ENCODE measurements at places on chromosomes 5 and 9.

DNA sequence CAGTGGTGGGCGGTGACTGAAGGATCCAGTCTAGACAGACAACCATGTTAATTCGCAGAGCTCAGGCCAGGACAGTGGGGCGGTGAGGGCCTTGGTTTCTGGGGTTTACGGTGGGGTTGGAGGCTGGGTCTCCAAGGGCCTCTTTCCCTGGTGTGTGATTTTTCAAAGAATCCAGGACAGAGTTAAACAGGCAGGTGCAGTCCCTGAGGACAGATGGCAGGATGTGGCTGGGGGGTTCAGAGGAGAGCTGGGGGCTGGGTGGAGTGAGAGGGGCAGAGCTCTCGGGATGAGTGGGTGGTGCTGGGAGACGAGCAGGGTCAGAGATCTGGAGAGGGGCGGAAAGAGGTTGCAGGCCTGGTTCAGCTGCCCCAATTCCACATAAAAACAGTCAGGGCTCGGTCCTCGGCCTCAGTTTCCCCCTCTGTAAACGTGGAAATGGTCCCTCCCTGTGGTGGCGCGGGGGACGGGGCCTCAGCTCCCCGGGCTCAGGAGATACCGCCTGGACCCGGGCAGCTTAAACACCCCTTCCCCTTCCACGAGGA, 145.9 kb downstream of the GAPVD1 start:
- DNase-seq: no peak

DNA sequence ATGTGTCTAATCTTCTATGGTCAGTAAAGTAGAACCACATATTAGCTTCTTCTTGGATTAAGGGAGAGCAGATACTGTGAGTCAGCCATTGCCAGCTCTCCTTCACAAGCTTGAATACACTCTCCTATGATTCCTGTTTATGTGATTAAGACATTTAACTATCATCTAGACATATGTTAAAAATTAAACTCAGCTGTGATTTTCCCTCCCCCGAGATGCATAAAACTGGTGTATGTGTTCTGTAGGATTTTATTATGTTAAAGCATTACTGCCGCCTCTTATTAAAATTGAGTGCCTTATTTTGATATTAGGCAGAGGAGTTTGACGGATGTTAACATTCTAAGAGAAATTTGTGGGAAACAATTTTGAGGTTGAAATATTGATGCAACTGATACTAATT, 114.6 kb downstream of the ACTBL2 start:
- DNase-seq: no peak

GRCh38 chr9:112925058-112925641, 34.5 kb upstream of the SLC46A2 start:
- peak; percentile 69 for DNase-seq

- DNase-seq: no peak
Observed at GRCh38 chr5:147466360-147466980, 43.4 kb downstream of the DPYSL3 start.

DNA sequence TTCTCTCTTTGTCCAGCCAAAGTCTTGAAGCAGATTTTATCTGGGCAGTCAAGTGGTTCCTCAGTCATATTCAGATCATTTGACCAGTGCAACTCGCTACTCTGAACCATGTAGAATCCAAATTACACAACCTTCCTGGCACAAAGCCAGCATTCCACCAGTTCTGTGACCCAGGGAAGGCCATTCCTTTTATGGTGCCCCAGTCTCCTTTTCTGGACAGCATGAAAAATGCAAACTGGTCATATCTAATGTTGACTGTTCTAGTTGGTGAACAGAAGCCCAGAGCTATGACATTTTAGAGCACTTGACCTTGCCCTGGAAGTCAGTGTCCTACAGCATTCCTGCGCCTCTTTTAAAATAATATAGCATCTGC, 364.6 kb downstream of the BRINP1 start:
- DNase-seq: no peak

DNA sequence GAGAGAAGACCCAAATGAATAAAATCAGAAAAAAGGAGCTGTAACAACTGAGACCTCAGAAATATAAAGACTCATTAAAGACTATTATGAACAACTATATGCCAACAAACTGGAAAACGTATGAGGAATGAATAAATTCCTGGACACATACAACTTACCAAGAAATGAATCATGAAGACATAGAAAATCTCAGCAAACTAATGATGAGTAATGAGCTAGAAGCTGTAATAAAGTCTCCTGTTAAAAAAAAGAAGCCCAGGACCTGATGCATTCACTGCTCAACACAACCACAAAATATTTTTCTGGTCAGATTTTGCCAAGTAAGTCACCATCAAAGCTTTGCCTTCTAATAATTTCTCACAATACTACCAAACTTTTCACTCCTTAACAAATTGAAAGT, 666.7 kb downstream of the LRRC70 start:
- DNase-seq: no peak

DNA sequence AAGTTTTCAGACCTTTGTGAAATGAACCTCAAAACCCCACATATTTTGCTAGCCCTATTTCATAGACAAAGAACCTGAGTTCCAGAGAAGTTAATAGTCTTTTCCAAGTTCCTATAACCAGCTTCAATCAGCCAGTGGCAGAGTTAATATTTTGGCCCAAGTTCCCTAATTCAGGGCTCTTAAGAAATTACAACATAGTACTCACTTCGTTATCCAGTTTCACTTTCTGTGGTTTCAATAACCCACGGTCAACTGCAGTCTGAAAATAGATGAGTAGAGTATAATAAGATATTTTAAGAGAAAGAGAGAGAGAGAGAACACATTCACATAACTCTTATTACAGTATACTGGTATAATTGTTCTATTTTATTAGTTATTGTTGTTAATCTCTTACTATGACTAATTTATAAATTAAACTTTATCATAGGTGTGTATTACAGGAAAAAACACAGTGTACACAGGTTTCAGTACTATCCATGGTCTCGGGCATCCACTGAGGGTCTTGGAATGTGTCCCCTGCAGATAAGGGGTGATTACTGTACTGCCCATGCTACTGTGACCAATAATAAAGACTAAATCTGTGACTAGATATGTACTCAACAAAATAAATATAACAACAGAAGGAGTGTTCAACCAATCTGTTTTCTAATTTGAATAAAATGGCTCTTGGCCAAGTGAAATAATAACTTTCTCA, 9.3 kb upstream of the MYOT start:
- no peak for DNase-seq

- DNase-seq: no peak
Observed at GRCh38 chr9:68961587-68961986, 52.3 kb downstream of the PRKACG start.

- DNase-seq: peak; percentile 10
Observed at GRCh38 chr5:11596185-11596584, 308.1 kb downstream of the CTNND2 start.

GRCh38 chr5:87393331-87393730, 19.4 kb downstream of the CCNH start:
- no peak for DNase-seq

DNA sequence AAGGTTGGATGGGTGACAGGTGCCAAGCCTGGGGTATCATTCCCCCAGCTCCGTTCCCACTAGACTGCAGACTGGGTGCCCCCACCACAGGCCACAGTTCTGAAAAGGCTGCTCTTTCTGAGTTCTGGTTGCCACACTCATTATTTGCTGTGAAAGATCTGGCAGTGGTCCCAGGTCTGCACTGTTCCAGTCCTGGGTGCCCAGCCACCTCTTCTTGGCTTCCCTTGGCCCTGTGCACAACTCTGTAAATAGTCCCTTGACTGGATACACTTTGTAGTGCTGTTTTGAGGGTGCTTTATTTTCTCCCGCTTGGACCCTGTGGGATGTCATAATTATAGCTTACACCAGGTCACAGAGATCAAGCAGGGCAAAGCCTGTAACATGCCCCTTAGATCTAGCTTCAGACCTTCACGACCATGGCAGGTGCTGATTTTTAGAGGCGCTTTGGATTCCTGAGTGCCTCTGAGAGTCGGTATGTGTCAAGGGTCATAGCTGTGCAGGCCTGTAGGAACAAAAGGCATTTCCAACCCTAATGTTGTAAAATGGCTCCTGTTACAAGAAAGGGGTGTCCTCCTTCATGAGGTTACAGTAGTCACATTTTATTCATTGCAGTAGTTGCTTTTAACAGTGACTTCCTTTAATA, 344.9 kb downstream of the ICE1 start:
- no peak for DNase-seq

DNA sequence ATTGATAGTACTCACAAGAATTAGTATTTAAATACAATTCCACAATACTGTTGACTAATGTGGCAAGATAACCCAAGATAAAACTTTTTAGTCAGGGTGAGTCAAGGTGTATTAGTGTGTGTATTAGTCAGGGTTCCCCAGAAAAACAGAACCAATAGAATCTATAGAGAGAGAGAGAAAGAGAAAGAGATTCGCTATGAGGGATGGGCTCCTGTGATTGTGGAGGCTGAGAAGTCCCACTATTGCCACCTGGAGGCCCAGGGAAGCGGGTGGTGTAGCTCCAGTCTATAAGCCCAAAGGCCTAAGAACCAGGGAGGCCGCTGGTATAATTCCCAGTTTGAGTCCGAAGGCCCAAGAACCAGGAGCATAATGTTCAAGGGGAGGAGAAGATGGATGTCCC, 10.0 kb upstream of the SHISAL2B start:
- peak; percentile 70 for DNase-seq

DNA sequence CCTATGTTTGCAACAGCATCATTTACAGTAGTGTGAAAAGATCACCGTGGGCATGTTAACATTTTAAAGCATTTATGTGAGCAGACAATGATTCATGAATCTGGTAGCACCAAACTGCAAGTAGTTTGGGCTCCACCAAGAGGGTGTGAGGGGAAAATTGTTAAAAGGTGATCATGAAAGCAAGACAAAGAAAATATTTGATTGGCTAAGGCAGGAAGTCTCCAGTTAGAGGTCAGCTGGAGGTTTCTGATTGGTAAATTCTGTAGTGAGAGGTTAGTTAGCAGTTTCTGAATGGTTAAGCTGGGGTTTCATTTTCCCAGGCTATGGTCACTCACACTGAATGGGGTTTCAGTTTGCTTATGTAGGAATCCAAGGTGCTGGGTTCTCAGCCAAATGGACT, 13.5 kb upstream of the DRD1 start:
- peak; percentile 48 for DNase-seq

GRCh38 chr5:37792975-37793631, 46.7 kb downstream of the GDNF start:
- DNase-seq: no peak

GRCh38 chr5:26329562-26330189, 708.7 kb downstream of the CDH9 start:
- peak; percentile 45 for DNase-seq

DNA sequence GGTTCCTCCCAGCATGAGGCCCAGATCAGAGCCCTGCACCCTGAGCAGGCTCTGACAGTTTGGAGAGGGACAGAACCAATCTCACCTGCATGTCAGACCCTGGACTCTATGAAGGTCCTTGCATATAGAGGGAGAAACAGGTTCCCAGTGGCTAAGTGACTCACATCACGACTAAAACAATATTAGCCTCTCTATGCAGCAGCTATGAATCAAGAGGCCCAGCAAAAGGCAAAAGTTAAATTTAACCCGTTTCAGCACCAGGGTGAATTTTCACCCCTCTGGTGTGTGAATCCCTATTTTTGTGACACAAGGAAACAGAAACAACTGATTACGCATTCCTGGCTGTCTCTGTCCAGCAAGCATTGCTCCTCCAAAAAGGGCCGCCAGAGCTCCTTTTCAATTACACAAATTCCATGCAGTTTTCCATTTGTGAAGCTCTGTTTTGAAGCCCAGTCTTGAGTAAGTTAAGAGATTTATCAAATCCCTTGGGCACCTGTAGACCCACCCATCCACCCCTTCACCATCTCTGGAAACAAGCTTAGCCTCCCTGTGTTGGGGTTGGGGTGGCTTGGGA, 136.6 kb downstream of the GABBR2 start:
- no peak for DNase-seq

DNA sequence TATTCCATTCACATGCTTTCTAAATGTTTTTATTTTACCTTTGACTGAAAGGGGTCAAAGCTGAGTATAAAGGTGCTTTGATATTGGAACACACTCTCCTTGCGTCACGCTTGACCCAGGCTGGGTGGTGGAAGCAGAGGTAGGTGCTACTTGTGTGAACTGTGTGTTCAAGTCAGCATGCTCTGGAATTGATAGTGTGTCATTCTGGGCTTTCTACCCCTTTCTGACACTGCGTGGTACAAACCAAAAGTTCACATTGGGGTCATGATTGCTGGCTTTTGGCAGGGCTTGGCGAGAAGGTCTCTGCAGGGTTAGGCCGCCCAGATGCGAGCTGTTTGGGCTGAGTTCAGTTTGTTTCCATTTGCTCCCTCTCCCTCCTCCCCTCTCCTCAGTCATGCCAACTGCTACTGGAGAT, 131.8 kb downstream of the ADAMTSL1 start:
- no peak for DNase-seq

GRCh38 chr5:88674356-88675167, 208.4 kb downstream of the MEF2C start:
- peak; percentile 77 for DNase-seq

- DNase-seq: no peak
Observed at GRCh38 chr9:94926431-94926800, 199.9 kb downstream of the AOPEP start.

- DNase-seq: no peak
Observed at GRCh38 chr9:20550326-20550725, 72.0 kb downstream of the MLLT3 start.

- DNase-seq: no peak
Observed at GRCh38 chr9:124403246-124403645, 12.0 kb downstream of the PSMB7 start.

GRCh38 chr5:31730139-31730538, 91.2 kb downstream of the PDZD2 start:
- no peak for DNase-seq

GRCh38 chr5:3600106-3601060, 4.8 kb downstream of the IRX1 start:
- DNase-seq: peak; percentile 81

GRCh38 chr9:95731876-95732275, 143.6 kb upstream of the ERCC6L2 start:
- no peak for DNase-seq

DNA sequence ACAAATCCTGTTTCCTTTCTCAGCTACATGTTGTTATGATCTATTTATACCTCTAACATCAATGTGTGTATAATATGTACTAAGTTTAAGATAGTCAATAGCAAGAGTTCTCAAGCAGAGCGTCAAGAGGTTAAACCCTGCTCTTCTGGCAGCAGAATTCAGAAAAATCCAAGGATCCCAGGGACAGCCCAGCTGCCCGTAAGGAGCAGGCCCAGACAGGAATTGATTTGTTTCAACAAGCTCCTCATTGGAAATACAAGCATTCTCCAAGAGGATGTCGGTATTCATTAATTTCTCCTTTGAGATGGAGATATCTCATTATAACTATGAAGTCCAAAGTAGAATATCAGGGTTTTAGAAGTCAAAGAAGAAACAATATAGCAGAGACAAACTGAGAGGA, 14.9 kb downstream of the EFNA5 start:
- peak; percentile 34 for DNase-seq

DNA sequence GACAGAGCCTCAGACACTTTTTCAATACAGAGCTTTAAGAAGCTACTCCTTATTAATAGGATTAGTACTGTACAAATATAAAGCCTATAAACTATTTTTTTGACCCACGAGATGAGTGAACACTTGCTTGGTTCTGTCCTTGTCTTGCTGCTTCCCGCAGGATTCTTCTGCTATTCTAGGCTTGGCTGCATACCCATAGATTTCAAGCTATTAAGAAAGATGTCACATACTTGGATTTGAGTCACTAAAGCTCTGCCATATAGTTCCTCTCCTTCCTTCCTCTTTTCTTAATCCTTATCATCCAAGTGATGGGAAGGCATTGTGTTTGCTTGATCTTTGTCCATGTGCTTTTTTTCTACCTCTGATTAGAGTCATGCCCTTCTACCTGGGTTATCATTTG, 361.2 kb upstream of the TRPC7 start:
- DNase-seq: no peak
